ENCODE measurements at places on chromosomes 13 and 19.

- no peak for DNase-seq
These were observed 184.4 kb downstream of the TSHZ3 start for GRCh38 chr19:31164791-31165251.

DNA sequence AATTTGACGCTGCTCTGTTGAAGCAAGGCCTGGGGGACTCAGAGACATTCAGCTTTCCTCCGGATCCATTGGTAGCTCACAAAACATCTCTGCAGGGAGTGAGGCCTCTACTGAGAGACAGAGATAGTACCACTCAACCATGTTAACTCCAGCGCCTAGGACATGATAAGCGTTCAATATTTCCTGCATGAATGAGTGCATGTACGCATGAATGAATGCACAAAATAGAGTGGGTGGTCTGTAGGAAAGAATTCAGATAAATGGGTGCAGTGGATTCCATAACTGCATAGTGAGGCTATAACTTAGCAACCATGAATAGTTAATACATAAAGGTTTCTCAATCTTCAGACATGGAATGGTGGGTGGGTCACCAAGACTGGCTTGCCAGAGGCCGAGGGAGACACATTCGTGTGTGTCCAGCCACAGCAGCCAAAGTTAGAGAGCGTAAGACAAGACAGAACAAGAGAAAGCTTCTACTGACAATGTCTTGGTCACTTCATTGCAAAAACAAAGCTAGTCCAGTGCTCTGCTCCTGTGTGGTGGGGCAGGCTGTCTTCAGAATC is 36.3 kb upstream of the RCBTB2 start:
- no peak for DNase-seq

- no peak for DNase-seq
These were observed 18.1 kb downstream of the DPP9 start for GRCh38 chr19:4705413-4706131.

GRCh38 chr13:101512650-101513049 is 60.2 kb downstream of the ITGBL1 start:
- no peak for DNase-seq

DNA sequence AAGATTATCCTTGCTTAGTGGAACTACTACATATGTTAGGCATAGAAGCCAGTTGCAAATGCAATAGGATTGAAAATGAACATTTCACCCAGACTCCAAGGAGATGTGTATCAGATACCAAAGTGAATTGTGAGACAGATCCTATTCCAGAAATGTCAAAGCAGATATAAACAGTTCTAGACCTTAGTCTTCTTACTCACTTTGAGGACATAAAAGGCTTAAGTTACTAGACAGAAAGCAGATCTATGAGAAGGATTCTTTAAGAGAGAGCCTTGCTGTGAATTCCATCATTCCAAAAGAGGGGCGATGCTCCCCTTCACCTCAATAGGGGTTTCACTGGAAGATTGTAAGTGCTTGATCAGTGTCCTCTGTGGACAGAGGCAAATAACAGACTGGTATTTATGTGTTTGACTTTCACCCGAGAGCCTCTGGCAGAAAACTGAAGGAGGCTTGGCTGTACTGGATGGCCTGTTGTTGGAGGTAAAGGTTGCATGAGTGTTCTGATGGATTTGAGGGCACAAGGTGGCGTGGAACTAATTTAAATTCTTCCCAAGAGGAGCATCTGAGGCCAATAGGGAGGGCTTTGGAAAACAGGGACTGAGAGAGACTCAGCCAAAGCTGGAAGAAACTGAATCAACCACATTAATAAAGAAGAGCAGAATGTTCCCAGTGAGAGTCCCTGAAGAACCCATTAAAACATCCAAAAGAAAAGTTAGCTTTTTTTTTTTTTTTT is 194.8 kb downstream of the DCLK1 start:
- DNase-seq, result no peak

Measured in RKO (cell line).